Activated CD4-positive, alpha-beta T cell treated with anti-CD3 and anti-CD28 coated beads, Interleukin-2, amount 50 U/mL, for 24 hours (primary cell): ENCODE measurements at places on chromosomes 7 and 10.

DNA sequence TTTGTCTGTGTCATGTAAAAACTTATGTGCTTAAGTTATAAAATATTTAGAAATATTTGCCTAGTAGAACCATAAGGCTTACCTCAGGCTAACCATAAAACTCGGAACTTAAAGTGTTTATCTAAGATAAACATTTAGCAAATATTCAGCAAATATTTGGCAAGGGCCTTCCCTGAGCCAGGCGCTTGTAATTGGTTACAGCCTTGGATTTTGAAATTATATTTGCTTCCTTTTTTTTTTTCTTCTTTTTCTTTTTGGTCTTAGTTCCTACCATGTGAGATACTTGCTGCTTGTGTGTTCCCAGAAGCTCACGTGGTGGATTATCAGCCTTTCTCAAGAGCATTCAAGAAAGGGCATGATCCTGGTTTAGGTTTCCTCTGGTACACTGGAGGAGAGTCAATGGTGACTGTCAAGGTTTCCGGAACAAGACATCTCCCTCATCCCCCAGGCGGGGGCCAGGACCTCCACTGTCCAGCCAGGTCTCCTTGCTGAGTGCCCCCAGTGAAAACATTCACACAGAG lies 5.2 kb upstream of the BRI3 start:
- no peak for DNase-seq

DNA sequence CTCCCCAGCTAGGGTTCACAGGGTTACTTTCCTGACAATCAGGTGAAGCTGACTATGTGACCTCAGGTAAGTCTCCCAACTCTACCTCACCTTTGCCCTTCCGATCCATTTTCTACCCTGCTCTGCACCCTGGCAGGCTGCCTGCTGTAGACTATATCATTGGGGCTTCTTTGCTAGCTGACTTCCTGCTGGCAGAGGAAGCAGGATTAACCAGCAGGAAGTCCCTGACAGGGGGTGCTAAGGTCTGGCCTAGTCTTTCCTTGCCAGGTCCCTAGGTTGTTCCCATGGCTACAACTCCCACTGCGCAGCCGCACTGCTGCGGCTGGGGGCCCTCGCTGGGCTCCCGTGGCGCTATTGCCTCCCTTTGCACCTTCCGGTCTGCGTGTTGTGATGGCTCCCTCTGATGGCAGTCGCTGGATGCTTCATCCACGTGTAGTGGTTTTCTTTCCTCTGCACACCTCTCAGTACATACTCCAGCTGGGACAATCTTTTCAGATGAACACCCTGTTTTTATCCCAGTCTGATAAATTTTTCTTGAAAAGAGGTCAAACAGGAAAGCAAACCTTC lies 365.9 kb downstream of the REEP3 start:
- no peak for DNase-seq

- no peak for DNase-seq
Observed at GRCh38 chr7:2750004-2750407, 62.0 kb downstream of the AMZ1 start.

DNA sequence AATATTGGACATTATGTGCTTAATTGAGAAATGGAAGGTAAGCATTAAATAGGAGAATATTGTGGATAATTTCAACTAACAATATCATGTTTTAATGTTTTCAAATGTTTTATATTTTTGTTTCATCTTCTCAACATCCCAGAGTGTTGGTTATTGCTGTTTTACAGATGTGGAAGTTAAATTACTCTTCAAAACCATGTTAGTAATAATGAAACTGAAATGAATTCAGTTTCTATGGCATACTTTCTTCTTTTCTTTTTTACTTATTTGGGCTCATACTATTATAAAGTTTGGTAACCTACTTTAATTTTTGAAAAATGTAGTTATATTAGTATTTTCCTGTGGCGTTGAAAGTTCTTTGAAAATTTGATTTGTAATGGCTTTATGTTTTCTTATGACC lies 4.2 kb downstream of the GLRX3 start:
- no peak for DNase-seq

DNA sequence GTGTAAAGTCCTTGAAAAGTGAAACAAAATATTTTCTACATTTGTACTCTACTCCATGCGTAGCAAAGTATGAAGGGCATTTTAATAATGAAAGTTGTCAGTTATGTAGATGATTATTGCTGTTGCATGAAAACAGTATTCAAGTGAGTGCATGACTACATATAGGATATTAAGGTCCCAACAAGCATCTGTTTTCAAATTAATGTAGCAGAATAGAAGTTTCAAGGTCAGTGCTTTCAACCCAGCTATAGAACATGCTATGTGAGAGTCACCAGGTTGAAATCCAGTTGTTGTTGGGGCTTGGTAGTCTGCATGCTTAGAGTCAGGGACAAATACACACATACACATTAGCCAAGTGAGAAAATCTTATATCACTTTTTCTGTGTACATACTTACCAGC lies 14.8 kb downstream of the CD36 start:
- no peak for DNase-seq

DNA sequence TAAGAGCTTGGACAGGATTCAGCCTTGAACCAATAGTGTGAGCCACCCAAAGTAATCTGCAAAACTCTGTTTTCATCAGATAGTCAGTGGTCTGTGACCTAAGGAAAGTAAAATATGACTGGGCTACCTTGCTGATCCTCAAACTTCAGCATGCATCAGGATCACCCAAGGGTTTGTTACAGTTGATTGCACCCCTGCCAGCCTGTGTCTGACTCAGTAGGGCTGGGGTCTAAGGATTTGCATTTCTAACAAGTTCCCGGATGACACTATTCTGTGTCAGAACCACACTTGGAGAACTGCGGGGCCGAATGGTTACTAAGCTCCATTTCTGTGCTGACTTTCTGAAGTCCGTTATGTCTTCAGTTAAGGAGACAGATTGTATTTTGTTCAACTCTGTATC lies 40.6 kb upstream of the TSPAN13 start:
- no peak for DNase-seq

DNA sequence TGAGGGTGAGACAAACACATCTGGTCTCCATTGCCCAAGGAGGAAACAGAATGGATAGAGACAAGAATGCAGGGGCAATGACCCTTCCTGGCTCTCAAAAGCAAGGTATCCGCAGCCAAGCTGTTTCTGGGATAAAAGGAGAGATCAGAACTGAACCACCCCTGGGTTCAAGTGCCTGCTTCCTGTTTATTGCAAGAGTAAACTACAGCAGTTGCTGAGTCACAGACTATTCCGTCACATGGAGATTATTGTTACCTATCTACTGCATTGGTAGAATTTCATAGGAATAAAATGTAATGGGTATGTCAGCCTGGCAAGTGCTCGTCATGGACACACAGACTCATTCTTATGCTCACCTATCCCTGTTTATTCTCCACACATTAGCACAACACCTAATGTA lies 821.6 kb downstream of the GRID1 start:
- no peak for DNase-seq

DNA sequence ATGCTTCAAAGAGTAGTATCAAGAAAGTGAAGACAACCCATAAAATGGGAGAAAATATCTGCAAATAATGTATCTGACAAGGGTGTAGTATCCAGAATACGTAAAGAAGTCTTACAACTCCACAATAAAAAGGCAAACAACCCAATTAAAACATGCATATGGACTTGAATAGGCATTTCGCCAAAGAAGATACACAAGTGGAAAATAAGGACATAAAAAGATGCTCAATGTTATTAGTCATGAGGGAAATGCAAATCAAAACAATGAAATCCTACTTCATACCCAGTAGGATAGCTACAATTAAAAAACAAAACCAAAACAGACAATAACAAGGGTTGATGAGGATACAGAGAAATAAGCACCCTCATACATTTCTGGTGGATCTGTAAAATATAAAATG lies 79.2 kb downstream of the NUDCD3 start:
- no peak for DNase-seq

DNA sequence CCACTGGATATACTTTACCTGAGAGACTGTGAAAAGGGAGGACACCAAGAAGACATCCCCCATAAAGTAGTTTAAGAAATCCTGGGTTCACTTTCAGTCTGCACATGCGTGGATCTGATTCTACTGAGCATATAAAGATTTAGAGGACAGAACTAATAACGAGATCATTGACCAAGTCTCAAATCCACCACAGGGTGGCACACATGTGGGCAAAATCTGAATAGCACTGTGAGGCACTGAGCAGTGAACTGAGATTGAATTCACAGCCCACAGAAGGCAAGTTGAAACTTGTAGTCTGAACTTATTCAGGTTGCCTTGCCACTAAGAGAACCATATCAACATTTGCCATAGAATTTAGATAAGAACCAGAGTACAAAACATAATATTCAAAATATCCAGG lies 818.6 kb downstream of the GRID1 start:
- no peak for DNase-seq
